Mesenteric fat pad (tissue), 1 donor: ENCODE measurements at places on chromosomes 3 and 15.

- no peak for DNase-seq
Observed at GRCh38 chr3:74534611-74535010, 79.8 kb downstream of the CNTN3 start.

GRCh38 chr3:157429708-157430107 lies 6.9 kb upstream of the PTX3 start:
- DNase-seq, result no peak

GRCh38 chr3:23164746-23165145 lies 38.4 kb upstream of the UBE2E2 start:
- DNase-seq, result no peak

GRCh38 chr3:115074502-115074901 lies 72.6 kb downstream of the ZBTB20 start:
- DNase-seq, result no peak

DNA sequence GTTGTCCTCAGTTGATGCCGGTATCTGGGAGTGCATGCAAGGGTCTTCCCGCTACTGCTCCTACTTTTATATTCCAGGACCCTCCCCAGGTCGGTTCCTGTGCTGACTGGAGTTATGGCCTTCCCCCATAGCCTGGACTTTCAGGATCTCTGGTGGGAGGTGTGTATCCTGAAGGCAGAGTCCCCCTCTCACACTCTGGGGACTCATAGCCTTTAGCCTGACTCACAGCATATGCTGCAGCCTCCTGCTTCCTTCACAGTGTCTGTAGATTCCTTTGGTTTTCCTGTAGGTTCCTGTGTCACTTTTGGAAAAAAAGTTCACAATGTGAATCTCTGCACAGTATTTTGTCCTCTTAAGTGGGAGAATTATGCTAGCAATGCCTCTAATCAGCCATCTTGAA lies 180.6 kb upstream of the RBMS3 start:
- DNase-seq, result no peak

- DNase-seq, result no peak
Observed at GRCh38 chr3:190222360-190222759, 99.9 kb downstream of the CLDN1 start.

GRCh38 chr15:96345560-96346399 lies 15.3 kb downstream of the NR2F2 start:
- no peak for DNase-seq

DNA sequence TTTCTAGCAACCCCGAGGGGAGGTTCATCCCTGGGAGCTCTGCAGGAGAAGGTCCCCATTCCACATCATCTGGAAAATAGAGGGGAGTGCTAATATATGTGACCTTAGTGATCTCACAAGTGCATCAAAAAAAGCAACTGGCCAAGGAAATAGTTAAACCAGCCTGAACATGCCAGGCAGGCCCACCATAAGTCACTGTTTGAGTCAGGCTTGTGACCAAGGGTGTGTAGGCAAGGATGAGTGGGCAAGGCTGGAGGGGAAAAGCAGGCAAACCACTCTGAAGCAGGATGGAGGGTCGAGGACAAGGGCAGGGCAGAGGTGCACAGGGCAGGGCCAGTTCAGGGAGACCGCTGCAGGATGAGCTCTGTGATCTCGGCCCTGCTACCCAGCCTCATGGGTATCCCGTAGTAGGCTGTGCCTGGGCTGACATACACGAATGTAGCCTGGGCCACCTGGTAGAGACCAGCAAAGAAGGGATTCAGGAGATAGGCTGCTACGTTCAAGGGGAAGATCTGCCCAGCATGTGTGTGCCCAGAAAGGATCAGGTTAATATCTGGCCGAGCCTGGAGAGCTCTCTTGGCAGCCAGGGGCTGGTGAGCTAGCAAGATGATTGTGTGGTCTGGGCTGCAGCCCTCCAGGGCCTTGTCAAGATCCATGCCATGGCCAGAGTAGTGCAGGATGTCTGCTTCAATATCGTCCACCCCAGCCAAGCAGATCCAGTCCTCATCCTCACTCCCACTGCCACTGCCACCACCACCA lies 4.3 kb downstream of the GLB1 start:
- DNase-seq, result no peak

- no peak for DNase-seq
Observed at GRCh38 chr15:99669250-99669649, 64.0 kb downstream of the LYSMD4 start.

- DNase-seq, result no peak
Observed at GRCh38 chr15:31440754-31441311, 114.2 kb downstream of the KLF13 start.

- no peak for DNase-seq
Observed at GRCh38 chr3:14371573-14372474, 30.6 kb upstream of the SLC6A6 start.

- DNase-seq, result no peak
Observed at GRCh38 chr3:185760550-185760949, 64.3 kb downstream of the IGF2BP2 start.

DNA sequence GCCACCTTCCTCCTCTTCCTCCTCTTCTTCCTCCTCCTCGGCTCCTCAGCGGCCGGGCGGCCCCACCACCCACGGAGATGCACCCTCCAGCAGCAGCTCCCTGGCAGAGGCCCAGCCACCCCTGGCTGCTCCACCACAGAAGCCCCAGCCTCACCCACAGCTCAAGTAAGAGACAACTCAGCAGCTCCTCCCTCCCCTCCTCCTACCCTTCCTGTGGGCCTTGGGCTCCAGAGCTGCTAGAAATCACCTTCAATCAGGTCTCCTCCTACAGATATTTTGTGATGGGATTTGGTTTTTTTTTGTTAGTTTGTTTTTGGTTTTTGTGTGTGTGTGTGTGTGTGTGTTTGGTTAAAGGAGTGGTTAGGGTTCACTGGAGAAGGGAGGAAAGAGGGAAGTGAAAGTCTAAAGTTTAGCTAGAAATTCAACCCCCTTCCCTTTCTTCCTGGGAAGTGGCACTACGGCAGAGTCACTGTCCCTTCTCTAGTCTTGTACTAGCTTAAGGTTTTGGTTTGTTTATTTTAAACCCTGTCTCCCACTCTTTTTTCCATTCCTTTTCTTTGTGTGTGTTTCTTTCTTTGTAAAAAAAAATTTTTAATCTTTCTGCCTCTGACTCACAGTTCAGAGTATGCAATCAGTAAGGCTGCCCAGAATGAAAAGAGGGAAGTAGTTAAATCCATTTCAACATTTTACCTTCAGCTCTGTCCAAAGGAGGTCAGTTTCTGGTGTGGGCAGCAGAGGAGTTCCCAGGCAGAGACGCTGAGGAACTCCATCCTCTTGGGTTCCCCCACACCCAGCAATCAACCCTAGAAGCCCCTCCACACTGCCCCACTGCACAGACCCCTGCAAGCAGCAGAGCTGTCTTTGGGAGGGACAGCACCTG lies 29.0 kb upstream of the TIMP4 start:
- no peak for DNase-seq

DNA sequence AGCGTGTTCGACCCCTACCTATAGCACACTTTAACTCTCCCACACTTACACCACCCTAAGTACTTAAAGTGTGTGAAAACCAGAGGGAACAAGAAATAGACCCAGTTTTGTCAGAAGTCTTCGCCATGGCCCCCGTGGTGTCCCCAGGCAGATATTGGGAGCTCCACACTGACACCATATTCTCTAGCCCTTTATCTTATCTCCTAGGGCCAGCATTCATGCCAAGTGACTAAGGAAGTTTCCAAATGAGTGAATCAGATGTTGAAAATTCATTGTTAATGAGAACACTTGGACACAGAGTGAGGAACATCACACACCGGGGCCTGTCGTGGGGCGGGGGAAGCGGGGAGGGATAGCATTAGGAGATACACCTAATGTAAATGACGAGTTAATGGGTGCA lies 31.8 kb downstream of the P3H2 start:
- DNase-seq, result no peak

GRCh38 chr3:58260733-58261132 lies 23.1 kb downstream of the ABHD6 start:
- no peak for DNase-seq

GRCh38 chr15:60620708-60621107 lies 141.8 kb upstream of the ICE2 start:
- no peak for DNase-seq
